CD4-positive, alpha-beta T cell treated with Interleukin-17A for 1 hour (primary cell): ENCODE measurements at places on chromosomes 2 and 18.

- DNase-seq, result no peak
Measured at GRCh38 chr2:212595036-212595654, 56.5 kb upstream of the ERBB4 start.

- no peak for DNase-seq
Measured at GRCh38 chr2:121243821-121244460, 41.1 kb downstream of the TFCP2L1 start.

DNA sequence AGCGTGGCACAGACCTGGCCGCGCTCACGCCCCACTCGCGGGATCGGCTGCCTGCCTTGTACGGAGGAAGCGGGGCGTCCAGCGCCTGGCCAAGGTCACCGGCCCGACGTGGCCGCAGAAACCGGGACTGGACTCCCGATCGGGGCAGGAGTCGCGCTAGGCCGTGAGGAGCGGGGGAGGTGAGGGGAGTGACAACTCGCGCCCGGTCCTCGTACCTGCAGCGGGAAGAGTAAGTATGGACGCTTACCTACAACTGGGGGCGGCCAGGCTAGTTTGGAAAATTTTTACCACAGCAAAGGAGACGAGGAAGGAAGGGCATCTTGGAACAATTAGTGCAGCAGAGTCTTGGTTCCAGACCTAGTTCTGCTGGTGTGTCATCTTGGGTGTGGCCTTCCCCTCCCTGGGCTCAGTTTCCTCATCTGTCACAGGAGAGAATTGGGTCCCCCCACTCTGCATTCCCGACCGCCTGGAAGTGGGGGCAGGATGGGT is 693 bp downstream of the UBE2F start:
- DNase-seq, result peak; percentile 17

DNA sequence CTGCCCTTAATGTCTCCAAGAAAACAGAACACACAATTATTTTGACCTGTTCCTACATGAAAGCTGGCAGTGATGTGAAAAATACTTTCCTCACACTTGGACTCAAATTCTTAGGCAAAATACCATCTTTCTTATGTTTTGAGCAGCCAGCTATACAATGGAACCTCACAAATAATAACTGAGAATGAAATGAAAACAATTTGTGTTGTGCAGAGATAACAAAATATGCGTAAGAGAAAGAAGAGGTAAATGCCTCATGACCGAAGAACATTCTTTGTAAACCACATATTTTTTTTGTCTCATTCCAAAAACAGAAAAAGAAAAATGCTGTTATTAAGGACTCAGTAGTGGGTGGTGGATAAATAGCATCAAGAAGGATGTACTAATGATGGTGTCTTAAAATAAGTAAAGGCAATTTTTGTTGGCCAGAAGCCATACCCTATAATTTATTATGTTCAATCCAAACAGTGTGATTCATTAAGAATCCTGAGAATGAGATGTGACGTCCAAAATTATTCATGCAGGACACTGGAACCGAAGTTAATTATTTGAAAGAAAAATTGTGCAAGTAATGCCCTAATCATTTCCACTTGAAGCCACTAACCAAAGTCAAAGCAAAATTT is 193.0 kb upstream of the NETO1 start:
- DNase-seq, result no peak

DNA sequence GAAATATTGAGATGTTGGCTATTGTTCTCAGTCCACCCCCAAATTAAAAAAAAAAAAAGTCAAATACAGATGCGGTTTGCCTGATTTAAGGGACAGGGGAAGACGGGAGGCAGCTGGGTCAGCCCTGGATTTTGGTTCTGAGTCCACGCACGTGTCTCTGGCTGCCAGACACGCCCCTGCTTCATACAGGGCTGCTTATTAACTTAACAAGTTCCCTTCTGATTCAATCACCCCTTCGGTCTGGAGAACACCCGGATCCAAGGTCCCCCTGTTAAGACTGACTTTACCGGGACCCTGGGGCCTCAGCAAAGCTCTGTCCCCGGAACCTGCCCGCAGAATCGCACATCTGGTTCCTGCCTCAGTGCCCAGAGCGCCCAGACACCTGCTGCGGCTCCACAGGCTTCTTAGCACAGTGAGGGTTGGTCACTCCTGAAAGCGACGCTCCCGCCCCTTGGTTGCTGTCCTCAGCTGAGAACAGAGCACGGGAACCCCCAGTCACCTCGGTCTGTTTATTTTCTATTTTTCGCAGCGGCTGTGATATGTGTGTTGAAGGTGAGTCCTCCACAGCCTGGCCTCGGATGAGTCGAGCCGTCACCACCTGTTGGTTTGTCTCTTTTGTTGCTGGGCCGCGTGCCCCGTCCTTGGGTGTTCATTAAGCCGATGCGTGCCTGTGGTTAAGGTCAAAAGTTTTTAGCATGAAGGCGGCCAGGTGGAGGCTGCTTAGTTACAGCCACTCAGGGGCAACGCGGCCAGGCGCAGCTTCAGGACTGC is 57.2 kb downstream of the RTP5 start:
- no peak for DNase-seq
